Caki2 (cell line): ENCODE measurements at places on chromosomes 7 and 10. TPM values are rescaled to one million over a fixed set of nuclear protein-coding genes. Genes with fewer than 3 reads are reported as not detected.

SLC16A9 gene
- total RNA-seq = 4.9 and 8.9 TPM in 2 replicates

ATG9B gene
- total RNA-seq = 0.68 TPM in 1 of 2 replicates, not detected in the other

ICA1 gene
- 2.1 and 12.5 TPM in 2 replicates for total RNA-seq

GARS1 gene
- 194 and 210 TPM in 2 replicates for total RNA-seq

SLC26A3 gene
- not detected in 2 replicates for total RNA-seq

TMEM176A gene
- total RNA-seq = not detected in 2 replicates

GRCh38 chr10:62907470-62908212 is 91.5 kb upstream of the EGR2 start:
- DNase-seq = peak; percentile 70

DNA sequence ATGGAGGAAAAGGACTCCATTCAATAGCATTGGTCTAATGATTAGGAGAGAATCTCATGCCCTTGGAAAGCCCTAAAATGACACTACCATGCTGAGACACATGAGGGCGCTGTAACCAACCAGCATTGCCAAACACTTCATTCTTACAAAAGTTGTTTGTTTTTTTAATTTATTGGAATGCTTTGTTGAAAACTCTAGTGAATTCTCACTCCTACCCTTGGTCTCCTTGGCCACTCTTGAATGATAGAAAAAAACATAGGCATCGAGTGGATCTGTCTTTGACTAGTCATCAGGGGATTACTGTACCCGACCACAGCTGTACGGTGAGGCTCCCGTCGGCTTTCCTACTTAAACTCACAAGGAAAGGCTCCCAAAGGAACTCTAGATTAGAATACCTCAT is 29.3 kb upstream of the ADD3 start:
- no peak for DNase-seq

GRCh38 chr7:18893156-18893555 is 224.3 kb downstream of the TWIST1 start:
- no peak for DNase-seq

DNA sequence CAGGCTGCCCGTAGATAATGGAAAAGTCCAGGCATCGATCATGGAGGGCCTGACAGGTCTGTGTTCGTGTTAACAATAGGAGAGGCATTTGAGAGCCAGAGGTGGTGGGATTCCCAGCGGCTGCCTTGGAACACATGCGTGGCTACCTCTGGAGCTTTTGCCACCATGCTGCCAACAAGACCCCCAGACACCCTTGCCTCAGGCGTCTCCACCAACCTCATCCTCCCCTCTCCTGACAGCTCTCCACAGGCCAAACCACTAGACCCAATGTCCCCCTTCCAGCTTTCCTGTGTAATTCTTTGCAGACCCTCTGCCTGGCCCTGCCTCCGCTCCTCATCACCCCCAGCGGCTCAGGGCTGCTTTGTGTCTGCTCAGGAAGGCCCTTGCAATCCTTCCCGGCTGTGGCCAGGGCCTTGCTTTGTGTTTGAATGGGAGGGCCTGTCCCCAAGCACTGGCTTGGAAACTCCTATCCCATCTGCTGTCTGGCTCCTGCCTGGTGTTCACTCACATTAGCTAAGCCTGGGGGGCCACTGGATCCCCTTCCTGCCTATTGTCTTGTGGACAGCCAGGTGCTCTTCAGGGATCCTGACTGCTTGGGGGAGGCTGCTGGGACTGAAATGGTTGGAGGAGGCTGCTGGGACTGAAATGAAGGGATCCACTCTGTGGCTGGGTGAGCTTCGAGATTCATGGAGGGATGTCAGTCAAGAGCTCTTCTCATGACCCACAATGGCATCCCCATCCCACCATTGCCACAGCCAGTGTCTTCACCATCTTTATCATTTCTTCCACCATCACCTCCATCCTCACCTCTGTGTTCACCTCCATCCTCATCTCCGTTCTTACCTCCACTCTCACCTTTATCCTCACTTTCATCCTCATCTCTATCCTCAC is 60.8 kb upstream of the ELN start:
- DNase-seq = no peak

DNA sequence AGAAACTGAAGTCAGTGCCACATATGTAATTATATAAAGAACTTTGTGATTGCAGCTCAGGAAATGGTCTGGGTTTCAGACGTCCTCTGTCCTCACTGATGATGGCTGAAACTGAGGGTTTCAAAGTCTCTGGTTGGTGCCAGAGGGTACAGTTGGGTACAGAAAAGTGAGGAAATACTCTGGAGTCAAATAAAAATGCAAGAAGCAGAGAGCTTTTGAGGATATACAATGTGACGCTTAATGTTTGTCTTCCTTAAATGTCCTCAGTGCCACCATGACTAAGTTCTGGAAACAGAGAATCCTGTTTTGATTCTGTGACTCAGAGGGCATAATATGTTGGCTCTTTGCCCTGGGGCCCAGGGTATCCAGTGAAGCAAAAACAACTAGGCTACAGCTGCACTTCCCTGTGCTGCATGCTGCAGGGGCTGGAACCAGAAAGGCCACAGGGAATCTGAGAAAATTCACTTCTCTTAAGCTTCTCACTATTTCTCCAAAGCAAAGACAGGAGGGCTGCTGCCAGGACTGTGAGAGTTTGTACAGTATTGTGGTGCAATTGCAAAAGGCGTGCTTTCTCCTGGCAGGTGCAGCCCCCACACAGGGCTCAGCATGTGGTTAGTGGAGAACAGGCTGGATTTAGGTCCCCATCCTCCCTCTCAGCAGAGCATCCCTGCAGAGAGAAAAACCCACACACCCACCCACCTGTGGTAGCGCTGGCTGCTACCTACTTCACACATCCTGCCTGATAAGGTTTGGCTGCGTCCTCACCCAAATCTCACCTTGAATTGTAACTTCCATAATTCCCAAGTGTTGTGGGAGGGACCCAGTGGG is 169.5 kb upstream of the SVIL start:
- DNase-seq = peak; percentile 97

GRCh38 chr10:22630234-22631174 is 83.9 kb downstream of the PIP4K2A start:
- peak; percentile 53 for DNase-seq

DNA sequence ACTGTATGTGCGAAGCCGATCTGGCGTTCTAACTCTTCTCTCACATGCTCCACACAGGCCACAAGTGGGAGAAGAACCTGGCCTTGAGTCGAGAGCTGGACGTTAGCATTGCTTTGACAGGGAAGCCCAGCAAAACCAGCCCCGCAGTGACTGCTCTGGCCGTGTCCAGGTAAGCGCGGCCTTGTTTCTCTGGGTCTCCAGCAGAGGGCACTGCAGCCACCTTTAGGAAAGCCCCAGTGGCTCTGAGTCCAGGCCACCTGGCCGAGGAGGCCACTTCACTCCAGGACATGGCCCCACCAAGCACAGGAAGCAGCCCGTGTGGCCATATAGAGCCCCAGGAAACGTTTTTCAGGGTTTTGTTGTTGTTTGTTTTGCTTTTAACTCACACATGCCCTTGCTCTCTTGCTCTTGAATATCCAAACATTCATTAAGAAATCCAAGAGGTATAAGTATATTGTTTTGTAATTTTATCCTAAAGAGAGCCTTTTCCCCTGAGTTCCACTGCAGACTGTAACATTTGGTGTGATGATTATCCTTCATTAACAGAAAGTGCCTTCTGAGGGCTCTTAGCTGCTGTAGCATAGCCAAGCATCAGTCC is 41.8 kb upstream of the LRRC18 start:
- peak; percentile 28 for DNase-seq

GRCh38 chr7:77321300-77321699 is 94.8 kb downstream of the GSAP start:
- no peak for DNase-seq

DNA sequence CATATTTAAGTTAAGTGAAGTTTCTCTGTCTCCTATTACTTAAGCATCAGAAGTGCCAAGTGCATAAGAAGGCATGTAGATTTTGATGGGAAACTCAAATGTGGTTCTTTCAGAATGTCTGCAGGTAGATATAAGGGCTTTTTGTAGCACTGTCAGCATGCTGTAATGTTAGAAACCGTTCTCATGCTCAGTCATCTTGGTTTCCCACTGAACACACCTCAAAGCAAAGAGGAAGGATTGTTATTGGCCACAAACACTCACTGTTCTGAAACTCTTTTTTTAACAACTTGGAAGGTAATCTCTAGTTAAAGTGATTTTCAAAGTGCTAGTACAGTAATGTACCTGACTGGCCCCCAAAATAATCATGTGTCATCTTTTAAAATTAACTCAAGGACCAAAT is 126.0 kb downstream of the AASS start:
- no peak for DNase-seq

- DNase-seq = no peak
Measured at GRCh38 chr10:5776136-5776880, 36.9 kb downstream of the GDI2 start.

DNA sequence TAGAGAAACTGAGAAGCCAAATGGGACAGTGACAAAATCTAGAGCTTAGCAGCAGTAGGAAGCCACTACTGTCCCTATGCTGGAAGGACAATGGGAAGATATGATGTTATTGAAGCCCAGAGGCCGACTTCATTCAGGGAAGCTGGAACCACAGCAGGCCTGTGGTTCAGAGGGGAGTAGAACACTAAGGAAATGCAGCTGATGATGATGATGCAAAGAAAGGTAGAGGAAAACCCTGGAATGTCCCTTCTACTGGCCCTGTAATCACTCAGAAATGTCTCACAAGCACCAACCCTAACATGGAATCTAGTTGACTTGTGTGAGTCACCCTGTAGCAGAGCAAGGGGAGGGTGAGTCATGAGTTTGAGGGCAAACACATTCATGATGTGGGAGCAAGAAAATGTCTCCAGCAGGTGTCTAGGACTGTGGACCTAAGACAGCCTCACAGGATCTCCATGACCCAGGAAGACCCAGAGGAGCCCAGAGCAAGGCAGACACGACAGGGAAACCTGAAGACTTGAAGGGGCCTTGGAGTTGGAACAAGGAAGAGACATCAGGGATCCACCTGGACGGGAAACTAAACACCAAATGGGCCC is 37.0 kb upstream of the LRRC17 start:
- peak; percentile 94 for DNase-seq

DNA sequence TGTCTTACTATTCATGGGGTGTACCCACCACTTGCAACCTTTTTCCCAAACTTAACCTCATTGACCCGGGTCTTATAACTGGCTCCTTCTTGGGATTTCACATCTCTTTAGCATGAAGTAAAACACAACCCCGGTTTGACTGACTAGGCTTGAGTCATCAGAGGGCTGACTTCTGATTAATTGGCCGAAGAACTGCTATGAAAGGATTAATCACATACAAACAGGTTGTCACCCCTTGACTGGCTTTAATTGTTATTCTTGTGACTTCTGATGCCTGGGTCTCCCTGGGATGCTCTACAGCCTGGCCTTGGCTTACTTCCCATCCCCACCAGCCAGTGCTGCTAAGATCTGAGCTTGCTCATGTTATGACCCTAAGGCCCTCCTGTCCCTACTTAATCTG is 8.8 kb upstream of the CRPPA start:
- peak; percentile 60 for DNase-seq

DNA sequence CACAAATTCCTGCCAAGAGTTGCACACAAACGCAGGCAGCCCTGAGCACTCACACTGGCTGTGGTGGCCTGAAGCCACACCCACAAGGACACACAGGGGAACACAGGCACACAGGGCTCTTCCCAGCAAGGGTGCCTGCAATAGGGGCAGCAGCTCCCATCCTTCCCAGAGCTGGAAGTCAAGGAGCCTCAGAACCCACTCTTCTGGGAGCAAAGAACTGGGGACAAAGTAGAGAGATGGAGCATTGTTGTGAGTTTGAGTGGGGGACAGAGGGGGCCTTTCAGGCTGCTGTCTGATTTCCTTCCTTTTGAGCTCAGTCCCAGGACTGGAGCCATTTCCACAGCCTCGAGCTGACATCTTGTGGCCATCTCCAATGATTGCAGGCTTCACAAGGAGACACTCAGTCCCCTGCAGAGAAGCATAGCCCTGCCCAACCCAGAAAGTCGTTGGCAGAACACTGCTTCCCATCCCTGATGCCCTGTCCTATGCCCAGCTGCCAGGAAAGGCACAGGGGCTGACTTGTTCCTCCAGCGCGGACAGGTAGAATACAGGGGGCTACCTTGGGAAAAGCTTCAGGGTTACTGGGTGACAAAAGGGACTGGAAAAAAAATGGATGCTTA is 34.4 kb upstream of the SLF2 start:
- DNase-seq = peak; percentile 73
